Right renal pelvis (tissue), 4 donors: ENCODE measurements at places on chromosomes 2 and 18. TPM values are rescaled to one million over a fixed set of nuclear protein-coding genes. Genes with fewer than 3 reads are reported as not detected.

DNA sequence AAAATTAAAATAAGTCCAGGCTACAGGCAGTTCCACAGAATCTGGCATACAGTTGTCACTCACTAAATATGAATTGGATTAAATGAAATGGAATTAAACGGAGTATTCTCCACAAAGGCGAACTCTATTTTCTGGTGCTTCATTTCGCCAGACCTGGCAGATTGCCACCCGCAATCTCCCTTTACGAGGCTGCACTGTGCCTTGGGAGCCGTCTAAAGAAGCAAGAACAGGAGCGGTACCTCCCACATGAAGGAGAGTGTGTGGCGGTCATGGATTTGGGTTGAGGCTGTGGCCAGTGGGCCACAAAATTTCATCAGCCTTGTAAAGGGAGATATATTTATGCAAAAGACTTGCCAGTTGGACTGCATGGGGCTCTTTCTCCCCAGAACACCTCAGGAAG is 151.0 kb downstream of the OSR1 start:
- no peak for DNase-seq

DNA sequence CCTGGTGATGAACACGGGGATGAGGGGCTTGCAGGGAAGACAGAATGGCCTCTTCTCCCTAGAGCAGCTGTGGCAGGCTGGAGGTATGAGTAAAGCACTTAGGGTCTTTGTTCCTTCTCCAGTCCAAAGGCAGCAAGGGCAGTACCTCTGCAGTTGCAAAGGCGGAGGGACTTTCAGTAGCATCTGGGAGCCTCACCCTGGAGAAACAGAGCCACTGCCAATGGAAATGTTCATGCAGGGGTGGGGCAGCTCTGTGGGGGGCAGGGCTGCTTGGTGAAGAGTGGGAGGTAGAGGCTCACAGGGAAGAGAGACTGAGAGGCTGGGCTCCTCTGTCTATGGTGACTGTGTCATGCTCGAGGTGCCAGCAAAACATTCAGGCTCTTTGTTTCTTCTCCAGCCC is 344.1 kb upstream of the CHAC2 start:
- DNase-seq: no peak

DNA sequence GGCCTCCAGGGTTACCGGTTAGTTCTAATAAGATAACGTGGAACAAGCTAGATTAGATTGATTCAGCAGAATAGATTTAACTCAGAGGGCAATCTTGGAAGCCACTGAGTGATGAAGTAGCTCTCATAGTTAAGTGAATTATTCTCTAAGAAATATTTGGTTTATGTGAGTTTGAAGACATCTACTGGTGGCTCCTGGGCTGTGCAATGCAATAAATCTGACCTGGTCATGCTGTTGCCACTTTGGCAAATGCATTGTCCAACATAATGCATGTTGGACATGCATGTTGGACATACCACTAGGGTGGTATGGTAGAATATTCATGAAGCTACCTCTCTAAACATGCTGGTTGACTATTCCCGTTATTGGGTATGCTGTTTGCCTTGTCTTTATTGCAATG is 493.7 kb upstream of the VRK2 start:
- no peak for DNase-seq

- DNase-seq: no peak
Observed at GRCh38 chr2:197229509-197230443, 80.8 kb downstream of the ANKRD44 start.

TXNDC9 gene
- 39.2 TPM for polyA plus RNA-seq
